Naive thymus-derived CD8-positive, alpha-beta T cell (primary cell): ENCODE measurements at places on chromosomes 4 and X. TPM values are rescaled to one million over a fixed set of nuclear protein-coding genes. Genes with fewer than 3 reads are reported as not detected.

DNA sequence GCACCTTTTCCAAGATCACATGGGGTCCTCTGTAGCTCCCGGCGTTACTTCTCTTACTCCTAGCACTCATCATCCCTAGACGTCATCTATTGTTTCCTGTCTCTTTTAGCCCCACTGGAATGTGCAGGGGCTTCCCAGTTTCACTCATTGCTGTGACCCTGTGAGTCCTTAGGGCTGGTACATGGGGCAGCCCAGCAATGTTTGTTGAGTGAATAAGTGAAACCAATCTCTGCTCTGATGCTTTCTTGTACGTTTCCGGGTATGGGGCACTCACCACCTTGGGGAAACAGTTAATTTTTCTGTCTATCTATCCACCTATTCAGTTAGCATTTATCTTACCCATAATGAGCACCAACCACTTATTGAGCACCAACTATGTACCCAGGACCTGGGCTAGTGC is 16.1 kb downstream of the MSX1 start:
- no peak for DNase-seq

HOPX gene
- 5.9 TPM for total RNA-seq

- no peak for DNase-seq
Measured at GRCh38 chr4:77662396-77662795, 56.8 kb downstream of the CXCL13 start.

GRCh38 chr4:70629469-70630090 is 1.0 kb downstream of the ENAM start:
- no peak for DNase-seq

FGF16 gene
- total RNA-seq: not detected

DNA sequence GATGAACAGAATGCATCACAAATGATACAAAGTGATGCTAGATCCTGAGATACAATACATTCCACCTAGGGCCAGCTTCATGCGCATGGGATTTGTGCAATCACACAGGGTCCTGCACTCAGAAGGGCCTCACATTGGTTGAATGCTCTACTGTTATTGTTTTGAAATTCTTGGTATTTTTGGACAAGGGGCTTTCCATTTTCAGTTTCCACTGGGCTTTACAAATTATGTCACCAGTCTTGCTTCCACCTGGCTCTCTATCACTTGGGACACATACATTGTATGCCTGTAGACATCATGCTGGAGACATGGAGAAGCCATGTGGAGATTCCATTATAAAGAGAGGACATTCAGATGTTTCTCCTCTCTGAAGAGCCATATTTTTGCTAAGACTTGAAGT is 155.8 kb downstream of the NAA11 start:
- no peak for DNase-seq

GRCh38 chr4:11632025-11632424 is 203.3 kb upstream of the HS3ST1 start:
- DNase-seq: no peak

DNA sequence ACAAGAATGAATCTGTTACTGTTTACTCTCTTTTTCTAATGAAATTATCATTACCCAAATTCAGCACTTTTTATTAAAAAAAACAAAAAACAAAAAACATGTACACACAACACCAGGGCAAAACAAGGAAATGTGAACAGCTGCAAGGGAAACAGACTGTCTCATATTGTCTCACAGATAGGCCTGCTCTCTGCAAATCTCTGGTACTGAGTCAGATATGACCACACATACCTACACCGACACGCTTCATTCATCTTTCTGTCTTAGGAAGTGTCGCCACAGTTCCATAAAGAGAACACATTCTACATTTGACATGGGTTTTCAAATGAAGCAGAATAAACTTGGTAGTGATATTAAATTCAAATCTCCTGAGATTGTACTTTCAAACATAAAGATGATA is 92.2 kb upstream of the GPR34 start:
- no peak for DNase-seq

FTSJ1 gene
- total RNA-seq: 50.6 TPM

- DNase-seq: no peak
Measured at GRCh38 chr4:138978600-138978999, 37.0 kb upstream of the NOCT start.

NXF2 gene
- not detected for total RNA-seq

DNA sequence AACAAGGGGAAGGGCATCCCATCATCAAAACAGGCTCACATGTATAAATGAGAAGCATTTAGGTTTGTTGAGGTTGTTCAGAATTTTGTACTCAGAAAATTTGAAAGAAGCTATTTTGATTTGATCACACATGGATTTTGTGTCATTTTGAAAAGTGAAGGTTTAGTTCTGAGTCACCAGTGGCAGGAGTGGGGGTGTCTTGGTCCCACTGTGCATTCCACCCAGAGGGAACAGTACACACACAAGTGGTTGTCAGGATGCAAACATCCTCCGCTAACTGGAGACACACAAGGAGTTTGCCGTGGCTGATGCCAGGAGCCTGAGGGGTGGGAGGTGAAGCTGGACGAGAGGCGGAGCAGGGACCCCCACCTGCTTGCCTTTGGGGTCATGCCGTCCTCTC is 198.2 kb upstream of the PSAPL1 start:
- DNase-seq: no peak
